ENCODE measurements at places on chromosomes 16 and 17.

DNA sequence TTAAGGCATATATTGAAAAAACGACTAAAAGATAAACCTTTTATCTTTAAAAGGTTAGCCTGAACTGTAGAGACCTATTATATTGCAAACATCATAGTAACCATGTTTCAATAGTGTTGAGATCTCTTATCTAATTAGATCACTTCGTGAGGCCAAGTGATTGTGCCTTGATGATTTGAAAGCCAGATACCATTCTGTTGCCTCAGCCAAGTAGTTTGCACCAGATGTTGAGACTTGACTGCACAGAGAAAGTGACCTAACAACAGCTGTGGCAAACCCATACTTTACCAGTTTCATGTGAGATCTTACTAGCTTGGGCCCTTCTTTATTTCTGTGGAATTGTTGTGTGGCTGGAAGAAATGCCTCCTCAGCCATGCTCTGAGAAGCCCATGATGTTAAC is 717.3 kb downstream of the KCNJ2 start:
- DNase-seq, result no peak

DNA sequence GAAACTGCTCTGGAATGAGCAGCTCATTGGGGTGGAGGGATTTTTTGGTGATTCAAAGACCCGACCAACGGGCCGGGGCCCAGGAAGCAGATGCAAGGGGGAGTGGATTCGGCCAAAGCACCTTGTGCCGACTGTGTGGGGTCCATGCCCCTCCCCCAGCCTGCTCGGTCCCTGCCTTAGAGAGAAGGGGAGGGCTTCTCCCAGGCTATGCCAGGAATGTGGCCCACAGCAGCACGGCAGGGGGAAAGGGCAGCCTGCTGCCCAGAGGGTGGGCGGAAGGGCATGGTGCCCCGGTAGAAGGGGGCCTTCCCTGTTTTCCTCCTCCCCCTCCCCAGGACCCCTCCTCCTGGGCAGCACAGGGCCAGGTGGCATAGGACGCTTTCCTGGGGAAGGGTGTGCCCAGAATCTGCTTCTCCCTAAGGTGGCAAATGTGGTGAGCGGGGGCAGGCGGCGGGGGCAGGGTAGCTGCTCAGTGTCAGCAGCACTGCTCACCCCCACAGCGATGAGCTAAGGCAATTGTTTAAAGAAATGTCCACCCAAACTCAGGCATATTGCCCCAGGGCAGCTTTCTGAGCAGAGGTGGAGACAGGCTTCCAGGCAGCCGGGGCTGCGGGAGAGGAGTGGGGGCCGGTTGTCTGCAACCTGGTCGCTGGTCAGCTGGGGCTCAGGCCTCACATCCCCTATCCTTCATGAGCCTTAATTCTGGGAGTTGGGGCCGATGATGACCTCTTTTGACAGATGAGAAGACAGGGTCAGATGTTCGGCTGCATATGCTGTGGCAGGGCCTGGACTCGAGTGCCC is 33.9 kb upstream of the MLKL start:
- DNase-seq, result no peak

- DNase-seq, result no peak
Observed at GRCh38 chr17:55266958-55267688, 2.4 kb downstream of the HLF start.

GRCh38 chr16:80841231-80841630 is 36.8 kb upstream of the CDYL2 start:
- no peak for DNase-seq

DNA sequence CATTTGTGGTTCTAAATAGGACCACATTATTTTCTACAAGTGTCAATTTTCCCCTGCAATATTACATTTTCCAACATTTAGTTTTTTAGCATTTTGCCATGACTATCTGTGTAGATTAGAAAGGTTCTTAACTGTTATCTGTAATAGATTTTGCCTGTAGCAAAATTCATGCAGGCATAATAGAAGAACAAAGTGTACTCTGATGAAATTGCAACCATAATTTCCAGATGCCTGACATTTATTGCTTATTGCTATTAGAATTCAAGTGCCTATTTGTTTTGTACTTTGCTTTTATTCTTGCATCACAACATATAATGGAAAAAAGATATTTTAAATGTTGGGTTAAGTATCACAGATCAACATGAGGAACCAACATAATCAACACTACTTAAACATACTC is 337.7 kb downstream of the TOX3 start:
- no peak for DNase-seq

GRCh38 chr17:61411261-61412142 is 11.9 kb downstream of the TBX2 start:
- no peak for DNase-seq

DNA sequence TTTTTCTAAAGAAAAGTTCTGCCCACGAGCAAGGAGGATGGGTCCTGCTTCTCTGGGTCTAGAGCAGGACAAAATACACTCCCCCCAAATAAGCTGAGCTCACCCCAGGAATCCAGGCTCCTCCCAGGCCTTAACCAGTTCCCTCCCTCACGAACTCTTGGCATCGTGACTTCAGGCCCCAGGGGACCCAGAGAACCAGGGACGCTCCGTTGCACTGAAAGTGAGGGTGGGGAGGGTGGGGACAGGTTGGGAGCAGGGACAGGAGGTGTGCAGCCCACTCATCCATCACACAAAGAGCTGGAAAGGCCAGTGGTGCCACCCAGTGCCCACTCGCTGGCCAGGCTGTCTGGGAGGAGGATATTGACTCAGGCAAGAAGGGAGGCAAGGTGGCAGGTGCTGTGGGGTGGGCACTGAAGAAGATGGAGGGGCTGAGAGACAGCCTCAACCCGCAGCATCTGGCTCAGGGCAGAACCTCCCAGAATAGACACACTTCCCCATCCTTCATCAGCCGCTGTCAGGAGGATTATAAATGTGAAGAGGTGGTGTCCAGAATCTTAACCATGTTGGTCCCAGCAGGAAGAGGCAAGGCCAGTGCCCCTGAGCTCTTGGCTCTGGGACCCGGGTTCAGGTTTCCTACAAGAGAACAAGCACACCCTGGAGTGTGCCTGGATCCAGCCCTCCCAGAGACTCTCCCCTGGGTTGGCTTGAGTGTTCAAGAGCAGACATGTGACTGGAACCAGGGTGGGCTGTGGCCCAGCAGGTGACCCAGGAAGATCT is 67.9 kb upstream of the RPL38 start:
- DNase-seq, result no peak

DNA sequence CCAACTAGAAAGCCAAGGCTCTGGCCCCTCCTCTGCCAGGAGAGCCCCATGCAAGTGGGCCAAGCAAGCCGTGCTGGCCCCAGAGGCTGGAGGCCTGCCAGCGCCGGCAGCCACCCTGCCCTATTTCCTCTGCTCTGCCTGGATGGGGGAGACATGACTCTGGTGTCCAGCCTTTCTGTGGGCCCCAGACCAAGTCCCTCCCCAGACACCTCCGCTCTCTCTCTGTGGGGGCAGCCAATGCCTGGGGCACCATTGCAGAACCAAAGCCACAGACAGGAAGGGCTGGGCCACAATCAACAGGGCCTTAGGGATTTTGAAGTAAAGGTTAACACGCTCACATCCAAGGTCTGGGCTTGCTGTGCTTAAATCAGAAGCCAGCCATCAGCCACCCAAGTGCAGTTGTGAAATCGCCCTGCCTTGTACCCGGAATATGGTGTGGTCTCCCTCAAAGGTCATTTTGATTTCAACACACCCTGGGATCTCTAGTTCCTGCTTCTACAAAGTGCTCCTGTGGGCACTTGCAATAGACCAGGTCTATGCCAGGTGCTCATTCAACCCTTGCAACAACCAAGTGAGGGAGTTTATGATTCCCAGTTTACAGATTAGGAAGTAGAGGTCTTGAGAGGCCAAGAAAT is 63.5 kb upstream of the TEX2 start:
- no peak for DNase-seq

DNA sequence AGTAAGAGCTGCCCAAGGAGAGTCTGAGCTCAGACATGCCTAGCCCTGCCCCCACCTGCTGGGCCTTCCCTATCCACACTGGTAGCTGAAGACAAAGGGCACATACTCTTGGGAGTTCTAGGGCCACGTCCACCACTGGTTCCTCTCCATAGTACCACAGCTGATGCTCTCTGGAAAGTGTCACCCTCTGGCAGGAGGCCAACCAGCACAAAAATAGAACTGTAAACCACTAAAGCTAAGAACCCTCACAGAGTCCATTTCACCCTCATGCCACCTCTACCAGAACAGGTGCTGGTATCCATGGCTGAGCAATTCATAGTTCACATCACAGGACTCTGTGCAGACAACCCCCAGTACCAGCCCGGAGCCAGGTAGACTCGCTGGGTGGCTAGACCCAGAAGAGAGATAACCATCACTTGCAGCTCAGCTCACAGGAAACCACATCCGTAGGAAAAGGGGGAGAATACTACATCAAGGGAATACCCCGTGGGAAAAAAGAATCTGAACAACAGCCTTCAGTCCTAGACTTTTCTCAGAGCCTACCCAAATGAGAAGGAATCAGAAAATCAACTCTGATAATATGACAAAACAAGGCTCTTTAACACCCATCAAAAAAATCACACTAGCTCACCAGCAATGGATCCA is 115.3 kb downstream of the CEP112 start:
- DNase-seq, result no peak

GRCh38 chr16:3095869-3096268 is 3.2 kb downstream of the ZSCAN10 start:
- DNase-seq, result no peak

DNA sequence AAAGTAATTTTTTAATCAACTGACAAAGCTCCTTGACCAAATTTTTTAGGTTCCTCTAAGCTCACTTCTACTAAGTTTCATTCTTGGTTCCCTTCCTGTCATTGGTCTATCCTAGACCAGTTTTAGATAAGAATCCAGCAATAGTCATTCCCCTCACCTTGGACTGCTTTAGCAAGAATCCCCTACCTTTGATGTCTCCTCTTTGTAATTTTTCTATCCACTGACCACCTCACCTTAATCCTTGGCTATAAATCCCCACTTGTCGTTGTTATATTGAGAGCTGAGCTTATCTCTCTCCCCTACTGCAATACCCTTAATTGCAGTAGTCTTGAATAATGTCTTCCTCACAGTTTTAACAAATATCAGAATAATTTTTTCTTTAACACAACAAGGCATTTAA is 107.2 kb downstream of the USP32 start:
- no peak for DNase-seq

Data from nucleus accumbens (tissue), 56 donors.